ENCODE measurements at places on chromosomes 12 and 14.
A peak's percentile ranks its signal among the peaks of the same experiment; 100 is the strongest.

GRCh38 chr12:6632026-6632983 lies 3.5 kb downstream of the LPAR5 start:
- no peak for DNase-seq

- no peak for DNase-seq
Observed at GRCh38 chr14:104314251-104314941, 176.0 kb downstream of the KIF26A start.

- no peak for DNase-seq
Observed at GRCh38 chr12:15602051-15602672, 187.0 kb downstream of the EPS8 start.

DNA sequence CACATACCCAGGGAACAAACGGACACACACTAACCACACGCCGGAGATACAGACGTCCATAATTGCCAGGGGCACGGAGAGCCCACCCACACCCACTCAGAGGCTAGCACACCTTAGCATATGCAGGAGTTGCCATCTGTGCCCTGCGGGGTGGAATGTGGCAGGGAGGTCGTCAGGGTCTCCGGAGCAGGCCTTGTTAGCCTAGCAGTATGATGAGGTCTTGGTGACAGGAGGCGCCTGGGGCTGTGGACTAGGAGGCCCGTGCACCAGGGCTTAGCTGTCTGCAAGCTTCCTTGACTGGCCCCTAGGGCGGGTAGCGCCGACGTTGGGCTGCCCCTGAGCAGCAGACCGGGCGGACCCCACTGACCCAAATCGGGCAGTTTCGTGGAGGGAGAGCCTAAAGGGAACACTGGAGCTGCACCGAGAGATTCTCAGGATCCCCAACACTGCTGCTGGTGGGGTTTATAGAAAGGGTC lies 10.0 kb downstream of the STAC3 start:
- DNase-seq, result peak; percentile 86

- peak; percentile 37 for DNase-seq
Observed at GRCh38 chr14:97411938-97412612, 614.9 kb downstream of the VRK1 start.

- no peak for DNase-seq
Observed at GRCh38 chr14:27435923-27436670, 838.3 kb upstream of the NOVA1 start.

DNA sequence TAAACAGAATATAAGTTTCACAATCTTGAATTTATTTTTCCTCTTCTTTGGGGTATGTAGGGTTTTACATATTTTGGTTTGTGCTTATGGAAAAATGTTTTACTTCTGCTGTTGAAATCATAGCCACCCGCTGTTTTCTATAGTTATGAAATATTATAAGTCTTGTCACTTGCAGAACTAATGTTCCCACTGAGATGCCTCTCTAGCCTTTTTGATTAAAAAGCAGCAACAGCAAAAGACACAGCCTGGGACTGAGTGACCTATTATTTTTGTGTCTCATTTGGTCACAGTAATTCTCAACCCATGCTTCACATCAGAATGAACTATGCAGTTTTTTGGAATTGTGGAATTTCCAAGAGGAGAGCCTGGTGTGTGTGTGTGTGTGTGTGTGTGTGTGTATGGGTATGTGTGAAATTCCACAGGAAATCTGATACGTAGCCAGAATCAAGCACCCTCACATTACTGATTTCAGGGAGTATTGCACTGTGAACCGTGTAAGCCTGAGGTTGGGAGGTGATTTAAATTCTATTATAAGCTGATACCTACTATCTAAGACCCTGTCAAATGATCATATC lies 55.7 kb upstream of the FRMD6 start:
- peak; percentile 42 for DNase-seq

- peak; percentile 48 for DNase-seq
Observed at GRCh38 chr12:19288603-19289244, 150.6 kb upstream of the AEBP2 start.

- DNase-seq, result peak; percentile 88
Observed at GRCh38 chr14:100108042-100108825, 43.0 kb downstream of the EVL start.

GRCh38 chr12:114123108-114123507 lies 157.0 kb upstream of the RBM19 start:
- DNase-seq, result peak; percentile 64

GRCh38 chr12:9660046-9660445 lies 9.5 kb upstream of the CLEC2D start:
- DNase-seq, result no peak

DNA sequence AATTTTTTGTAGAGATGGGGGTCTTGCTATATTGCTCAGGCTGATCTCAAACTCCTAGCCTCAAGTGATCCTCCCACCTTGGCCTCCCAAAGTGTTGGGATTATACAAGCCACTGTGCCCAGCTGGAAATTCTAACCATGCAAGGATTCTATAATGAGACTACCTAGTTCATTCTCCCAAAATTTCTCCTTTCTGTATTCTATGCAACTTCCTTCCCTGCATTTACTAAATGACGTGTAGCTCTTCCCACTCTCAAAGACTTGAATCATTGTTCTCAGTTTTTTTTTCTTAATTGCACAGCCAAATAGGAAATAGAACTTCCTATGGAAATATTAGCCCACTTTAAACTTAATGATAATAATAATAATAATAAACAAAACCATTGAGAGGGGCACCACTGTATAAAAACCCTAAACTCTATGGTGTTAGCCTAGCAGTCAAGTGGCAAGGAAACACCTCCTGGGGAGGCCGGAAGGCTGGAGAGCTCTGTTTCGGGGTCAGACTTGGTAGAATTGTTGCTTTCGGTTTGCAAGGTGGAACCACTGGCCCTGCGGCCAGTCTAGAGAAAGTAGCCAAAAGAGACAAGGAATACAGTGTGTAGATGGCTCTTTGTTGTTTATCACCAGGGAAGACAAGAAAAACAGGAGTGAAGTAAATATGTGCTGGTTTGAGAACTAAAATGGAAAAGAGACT lies 40.0 kb upstream of the TESC start:
- DNase-seq, result no peak

Measured in mesendoderm (in vitro differentiated cells).